ENCODE measurements at places on chromosomes 5 and 9.

GRCh38 chr5:142857405-142857804, 87.2 kb downstream of the ARHGAP26 start:
- no peak for DNase-seq

- no peak for DNase-seq
These were observed 12.1 kb upstream of the PCDHB1 start for GRCh38 chr5:141039061-141039460.

GRCh38 chr9:10753474-10753873, 140.7 kb upstream of the PTPRD start:
- DNase-seq = no peak

DNA sequence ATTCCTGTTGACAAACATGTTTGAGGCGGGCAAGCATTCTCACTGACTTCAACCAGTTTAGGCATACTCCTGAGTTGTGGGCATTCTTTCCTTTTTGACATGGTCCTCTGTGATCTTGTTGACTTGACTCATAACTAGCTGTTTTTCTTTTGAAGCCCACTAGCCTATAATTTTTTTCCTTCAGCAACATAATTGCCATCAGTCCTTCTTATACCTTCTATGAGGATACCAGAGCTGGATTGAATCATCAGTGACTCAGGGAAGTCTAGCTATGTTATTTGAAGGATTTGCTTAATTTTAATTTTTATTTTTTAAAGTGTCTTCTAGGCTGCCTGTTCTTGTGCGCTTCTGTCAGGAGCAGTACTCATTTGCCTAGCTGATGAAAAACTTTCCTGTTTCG, 259.5 kb downstream of the NR3C1 start:
- no peak for DNase-seq

GRCh38 chr5:149364719-149365118, 6.9 kb downstream of the PCYOX1L start:
- DNase-seq = no peak

- peak; percentile 9 for DNase-seq
These were observed 27.7 kb upstream of the PAX5 start for GRCh38 chr9:37061768-37062167.

DNA sequence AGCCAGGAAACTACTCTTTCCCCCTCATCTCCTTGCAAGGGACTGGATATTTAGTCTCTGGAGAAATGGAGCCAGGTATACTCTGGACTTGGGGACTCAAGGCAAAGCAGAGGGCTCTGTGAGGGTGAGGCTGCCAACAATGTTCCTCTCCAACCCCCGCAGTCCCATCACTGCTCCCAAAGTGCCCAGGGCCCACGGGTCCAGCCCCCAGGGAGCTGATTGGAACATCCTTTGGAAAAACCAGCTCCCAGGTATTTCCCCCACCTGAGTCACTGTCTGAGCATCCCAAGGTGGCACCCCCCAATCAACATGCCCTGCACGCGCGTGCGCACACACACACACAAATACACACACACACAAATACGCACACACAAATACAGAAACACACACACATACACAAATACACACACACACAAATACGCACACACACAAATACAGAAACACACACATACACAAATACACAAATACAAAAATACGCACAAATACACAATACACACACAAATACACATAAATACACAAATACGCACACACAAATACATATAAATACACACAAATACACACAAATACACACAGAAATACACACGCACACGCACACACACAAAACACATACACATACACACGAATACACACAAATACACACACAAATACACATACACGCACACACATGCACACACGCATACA, 137.4 kb downstream of the DAB2IP start:
- DNase-seq = no peak

GRCh38 chr5:173495225-173495904, 121.1 kb downstream of the BOD1 start:
- DNase-seq = no peak

- no peak for DNase-seq
These were observed 2.3 kb downstream of the GDNF start for GRCh38 chr5:37837414-37838032.
